Stimulated activated CD8-positive, alpha-beta memory T cell treated with anti-CD3 and anti-CD28 coated beads, Interleukin-15, amount 100 ng/mL, for 1 hour (primary cell): ENCODE measurements at places on chromosomes 11 and 22.

GRCh38 chr22:48547971-48548370 is 1279.7 kb downstream of the BRD1 start:
- DNase-seq: no peak

- no peak for DNase-seq
Measured at GRCh38 chr11:34044664-34045485, 6.7 kb upstream of the CAPRIN1 start.

GRCh38 chr11:66745356-66746235 is 16.6 kb upstream of the SPTBN2 start:
- peak; percentile 13 for DNase-seq

DNA sequence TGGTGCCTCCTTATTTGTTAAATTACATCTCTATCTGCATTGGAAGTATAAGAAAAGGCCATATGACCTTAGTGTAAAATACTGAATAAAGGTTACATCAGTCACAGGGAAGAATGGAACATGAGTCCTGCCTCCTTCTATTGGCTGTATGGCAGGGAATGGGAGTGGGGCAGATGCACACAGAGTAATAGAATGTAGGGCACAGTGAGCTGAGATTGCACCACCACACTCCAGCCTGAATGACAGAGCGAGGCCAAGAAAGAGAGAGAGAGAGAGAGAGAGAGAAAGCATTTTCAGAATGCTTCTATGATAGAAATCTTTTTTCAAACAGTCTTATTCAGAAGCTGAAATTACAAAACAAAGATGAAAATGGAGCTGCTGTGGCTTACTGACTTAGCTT is 58.8 kb downstream of the SLN start:
- DNase-seq: no peak

DNA sequence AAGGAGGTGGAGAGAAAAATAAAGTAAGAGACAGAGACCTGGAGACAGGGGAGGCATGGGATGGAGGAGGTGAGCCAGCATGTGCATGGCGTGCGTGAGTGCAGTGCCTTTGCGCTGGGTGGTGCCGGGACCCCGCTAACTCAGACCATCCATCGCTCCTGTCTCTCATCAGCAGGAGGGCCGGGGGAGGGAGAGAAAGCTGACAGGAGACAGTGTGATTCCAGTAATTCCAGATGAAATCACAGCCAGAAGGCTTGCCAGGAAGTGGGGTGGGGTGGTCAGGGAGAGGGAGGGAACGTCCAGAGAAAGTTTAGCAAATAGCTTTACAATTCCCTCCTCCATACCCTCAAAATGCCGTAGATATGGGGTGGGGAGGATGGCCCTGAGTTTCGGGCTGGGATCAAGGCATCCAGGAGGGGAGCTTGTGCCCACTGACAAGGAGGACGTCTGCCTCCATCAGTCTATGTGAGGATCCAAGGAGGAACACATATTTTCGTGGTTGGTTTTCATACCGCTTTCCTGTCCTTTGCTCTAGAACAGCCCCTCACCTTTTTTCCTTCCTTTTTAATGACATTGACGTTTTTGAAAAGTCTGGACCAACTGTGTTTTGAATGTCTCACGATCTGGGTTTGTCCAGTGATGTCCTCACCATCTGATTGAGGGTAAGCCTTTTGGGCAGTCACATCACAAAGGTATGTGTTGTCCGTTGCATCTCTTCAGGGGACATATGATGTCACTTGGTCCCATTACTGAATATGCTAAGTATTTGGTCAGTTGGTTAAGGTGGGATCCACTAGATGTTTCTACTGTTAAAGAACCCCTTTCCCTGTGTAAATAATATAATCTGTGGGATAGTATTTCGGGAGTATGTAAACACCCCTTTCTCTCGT is 567.3 kb downstream of the MIAT start:
- no peak for DNase-seq

GRCh38 chr11:118885831-118886565 is 2.3 kb downstream of the CXCR5 start:
- no peak for DNase-seq

GRCh38 chr22:30150212-30150611 is 69.9 kb downstream of the HORMAD2 start:
- no peak for DNase-seq

GRCh38 chr11:125886997-125887372 is 483 bp upstream of the HYLS1 start:
- no peak for DNase-seq

DNA sequence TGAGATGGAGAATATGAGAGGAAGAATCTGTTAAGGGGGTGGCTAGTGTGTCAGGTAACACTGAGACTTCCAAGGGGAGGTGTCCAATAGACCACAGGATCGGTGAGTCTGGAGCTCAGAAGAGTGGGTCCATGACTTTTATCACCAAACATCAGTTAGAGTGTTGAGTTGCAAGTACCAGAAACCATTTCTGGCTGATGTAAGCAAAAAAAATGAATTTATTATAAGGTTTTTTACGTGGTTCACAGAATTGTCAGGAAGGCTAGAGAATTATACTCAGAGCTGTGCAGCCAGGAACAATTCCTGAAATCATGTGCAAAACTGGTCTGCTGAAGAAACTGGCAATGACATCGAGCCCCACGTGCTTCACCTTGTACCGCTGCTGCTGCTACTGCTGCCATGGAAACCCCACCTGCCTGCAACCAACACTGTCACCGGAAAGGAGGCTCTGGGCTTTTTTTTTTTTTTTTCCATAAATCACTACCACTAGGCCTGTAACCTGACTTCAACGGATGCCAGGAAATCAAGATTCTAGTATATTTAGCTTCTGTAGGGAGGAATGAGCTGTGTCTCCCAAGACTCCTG is 16.6 kb upstream of the STK33 start:
- no peak for DNase-seq

DNA sequence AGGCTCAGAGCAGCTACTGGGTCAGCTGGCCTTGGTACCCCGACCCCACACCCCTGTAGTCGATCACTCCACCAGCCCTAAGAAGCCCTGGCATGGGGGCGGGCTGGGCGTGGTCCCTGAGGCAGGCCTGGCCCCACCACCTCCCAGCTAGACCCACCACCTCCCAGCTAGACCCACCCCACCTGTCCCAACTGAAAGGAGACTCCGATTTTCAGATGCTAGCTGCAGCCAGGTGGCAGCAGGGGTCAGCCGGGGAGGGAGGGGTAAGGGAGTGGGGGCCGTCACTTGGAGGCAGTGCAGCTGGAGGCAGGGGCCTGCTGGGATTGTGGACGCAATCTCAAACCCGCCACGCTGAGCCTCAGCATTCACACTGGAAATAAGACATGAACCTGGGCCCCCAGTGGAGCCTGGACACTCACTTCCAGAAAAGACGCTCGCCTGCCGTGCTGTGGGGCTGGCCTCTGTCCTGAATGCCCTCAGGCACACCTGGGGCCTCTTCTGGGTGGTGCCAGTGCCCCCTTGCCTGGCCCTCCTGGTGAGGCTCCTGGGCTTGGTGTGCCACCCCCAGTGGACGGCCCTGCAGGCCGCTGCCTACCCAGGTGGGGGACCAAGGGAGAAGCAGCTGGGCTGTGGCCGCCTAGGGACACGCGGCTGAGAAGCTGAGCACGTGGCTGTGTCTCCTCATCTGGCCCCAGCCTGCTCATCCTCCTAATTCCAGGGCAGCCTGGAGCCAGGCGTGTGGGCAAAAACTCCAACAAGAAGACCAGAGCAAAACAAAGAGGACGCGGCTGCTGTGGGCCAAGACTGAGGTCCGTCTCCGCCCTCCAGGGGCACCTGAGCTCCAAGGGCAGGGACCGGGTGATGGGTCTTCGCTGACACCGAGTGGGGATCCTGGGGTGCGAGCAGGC is 26.7 kb downstream of the OSBPL5 start:
- DNase-seq: no peak

DNA sequence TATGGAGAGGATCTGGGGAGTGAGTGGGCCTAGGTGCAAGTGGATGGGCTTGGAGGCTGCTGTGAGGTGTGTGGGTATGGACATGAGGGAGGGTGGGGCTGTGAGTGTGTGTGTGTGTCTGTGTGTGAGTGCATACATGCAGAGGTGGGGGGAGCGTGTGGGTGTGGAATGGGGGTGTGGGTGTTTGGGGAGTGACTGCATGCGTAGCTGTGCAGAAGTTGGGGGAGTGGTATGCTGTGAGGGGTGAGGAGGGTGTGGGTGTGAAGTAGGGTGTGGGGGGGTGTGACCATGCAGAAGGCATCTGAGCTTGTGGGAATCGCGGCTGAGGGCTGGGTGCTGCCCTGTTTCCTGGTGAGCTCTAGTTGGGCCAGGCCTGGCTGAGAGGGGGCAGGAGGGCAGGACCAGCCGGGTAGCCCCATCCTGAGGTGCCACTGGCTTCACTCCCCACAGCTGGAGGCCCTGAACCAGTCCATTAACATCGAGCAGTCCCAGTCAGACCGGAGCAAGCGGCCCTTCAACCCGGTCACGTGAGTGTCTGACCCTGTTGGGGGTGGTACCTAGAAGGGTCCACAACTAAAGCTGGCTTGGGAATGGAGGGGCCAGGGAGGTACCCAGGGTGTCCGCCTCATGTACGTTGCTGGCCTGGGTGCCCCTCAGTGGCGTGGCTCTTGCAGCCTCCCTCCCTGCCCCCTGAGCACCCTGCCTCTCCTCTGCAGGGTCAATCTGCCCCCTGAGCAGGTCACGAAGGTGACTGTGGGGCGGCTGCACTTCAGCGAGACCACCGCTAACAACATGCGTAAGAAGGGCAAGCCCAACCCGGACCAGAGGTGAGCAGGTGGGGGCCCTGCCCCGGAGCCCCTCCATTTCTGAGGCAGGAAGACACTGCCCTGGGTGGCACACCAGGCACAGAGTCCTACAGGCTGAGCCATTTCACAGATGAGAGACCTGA is 16.5 kb downstream of the TMEM258 start:
- DNase-seq: no peak

DNA sequence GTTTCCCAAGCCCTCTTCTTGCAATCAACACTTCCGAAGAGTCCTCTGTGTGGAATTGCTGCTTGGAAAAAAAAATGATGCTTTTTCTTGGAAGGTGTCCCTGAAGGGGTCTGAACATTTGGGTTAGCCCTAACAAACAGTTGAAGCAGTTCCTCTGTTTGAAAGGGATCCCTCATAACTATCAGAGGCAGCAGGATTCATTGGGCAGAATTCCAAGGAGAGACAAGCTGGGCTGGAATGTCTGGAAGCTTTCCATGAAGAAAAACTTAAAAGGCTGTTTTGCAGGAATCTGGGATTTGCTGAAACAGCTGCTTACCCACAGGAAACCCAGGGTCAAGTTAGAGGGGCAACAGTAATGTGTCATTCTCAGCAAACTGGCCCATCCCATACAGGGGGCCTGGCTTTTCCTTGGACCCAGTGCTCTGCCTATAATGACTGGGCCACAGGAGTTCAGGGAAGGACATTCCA is 3.1 kb downstream of the CSNK2A3 start:
- DNase-seq: no peak

DNA sequence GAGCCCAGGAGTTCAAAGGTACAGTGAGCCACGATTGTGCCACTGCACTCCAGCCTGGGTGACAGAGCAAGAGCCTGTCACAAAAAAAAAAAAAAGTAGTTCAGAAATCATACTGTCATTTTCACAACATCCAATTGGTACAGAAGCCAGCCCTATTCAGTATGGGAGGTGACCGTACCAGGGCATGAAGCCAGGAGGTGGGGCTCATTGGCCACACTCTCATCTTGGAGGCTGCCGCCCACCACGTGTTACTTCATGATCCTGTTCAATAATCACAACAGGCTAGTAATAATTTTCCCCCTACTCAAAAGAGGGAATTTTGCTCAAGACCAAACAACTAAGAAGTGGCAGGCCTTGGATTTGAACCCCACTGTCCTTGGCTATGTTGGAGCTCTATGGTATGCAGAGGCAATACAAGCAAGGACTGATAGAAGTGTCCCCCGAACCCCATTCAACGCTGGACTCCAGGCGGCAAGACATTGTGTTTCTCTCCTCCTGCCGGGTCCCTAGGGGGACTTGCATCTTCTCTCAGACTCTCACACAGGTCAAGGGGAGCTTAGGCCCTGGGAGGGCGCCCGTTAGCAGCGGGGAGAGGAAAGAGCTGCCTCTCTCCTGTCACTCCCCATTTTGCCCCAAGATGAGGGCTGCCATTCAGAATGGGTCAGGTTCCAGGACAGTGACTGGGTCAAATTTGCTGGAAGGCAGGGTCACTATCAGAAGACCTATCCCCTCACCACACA is 40.2 kb upstream of the EMID1 start:
- DNase-seq: no peak

GRCh38 chr22:26902401-26903029 is 245.1 kb downstream of the MIAT start:
- no peak for DNase-seq

DNA sequence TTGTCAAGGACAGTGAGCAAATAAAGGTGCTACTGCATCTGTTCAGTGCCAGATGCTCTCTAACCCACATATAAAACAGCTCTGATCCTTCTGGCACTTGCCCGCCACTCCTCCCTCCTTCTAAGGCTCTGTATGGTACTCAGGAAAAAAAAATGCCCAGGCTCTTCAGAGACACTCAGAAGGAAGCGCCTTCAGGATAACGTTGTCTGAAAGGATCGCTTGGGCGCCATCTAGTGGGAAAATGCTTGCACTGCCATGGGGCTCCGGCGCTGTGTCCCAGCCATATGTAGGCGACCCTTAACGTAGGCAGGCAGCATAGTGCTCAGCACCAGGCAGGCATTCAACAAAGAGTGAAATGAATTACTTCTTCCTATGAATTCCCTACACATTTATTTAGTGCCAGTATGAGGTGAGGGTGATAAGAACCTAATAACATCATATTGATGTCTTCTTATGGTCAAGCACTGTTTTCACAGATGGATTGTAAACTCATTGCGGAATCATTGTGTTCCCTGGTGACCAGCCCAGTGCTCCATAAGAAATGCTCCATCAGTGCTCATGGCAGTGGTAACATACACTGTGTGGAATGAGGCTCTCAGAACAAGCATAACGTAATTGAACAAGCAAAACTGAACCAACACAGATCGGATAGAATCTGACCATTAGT is 39.6 kb downstream of the PAMR1 start:
- peak; percentile 67 for DNase-seq

GRCh38 chr22:47448231-47449223 is 686.1 kb downstream of the TBC1D22A start:
- DNase-seq: no peak

- no peak for DNase-seq
Measured at GRCh38 chr11:8087185-8087584, 6.2 kb downstream of the TUB start.

- no peak for DNase-seq
Measured at GRCh38 chr11:117820071-117820470, 4.5 kb downstream of the FXYD2 start.

GRCh38 chr11:20530942-20531703 is 68.3 kb upstream of the SLC6A5 start:
- DNase-seq: no peak

DNA sequence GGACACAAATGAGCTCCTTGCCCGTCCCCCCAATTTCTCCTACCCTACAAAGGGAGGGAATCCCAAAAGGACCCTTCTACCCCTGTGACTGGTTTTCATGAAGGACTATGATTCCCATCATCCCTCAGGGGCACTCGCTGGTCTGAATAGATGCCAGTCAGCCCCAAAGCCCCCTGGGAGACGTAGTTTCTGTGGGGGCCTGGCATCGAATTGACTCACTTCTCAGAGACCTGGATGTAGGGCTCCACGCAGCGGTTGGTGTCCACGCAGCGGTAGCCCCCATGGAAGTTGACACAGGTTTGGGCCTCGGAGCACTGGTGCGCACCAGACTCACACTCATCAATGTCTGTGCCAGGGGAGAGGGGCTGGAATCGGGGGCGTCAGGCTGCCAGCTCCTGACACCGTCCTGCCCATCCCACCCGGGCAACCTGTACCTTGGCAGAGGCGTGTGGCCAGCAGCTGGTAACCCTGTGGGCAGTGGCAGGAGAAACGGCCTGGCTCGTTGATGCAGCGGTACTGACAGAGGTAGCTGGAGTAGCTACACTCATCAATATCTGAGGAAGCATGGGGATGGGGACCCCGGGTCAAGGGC is 4.4 kb downstream of the EFEMP2 start:
- DNase-seq: no peak

GRCh38 chr22:43441751-43442150 is 29.9 kb downstream of the MPPED1 start:
- no peak for DNase-seq
